ENCODE measurements at places on chromosomes 2 and 18. TPM values are rescaled to one million over a fixed set of nuclear protein-coding genes. Genes with fewer than 3 reads are reported as not detected.

The BCL2 gene
- total RNA-seq, result 3.4 TPM

The SLC16A14 gene
- total RNA-seq, result not detected

The IL36RN gene
- total RNA-seq, result not detected

The OTX1 gene
- not detected for total RNA-seq

The SCG2 gene
- total RNA-seq, result 26.6 TPM

The INHBB gene
- 2.4 TPM for total RNA-seq

The RASGRP3 gene
- total RNA-seq, result 4.2 TPM

The CNGA3 gene
- not detected for total RNA-seq

The SKOR2 gene
- not detected for total RNA-seq

The PDE11A gene
- not detected for total RNA-seq

The RIT2 gene
- not detected for total RNA-seq

The TNS1 gene
- total RNA-seq, result 82.9 TPM

The EFR3B gene
- total RNA-seq, result 0.24 TPM

The KIAA2012 gene
- not detected for total RNA-seq

The REG1B gene
- not detected for total RNA-seq

The PHLPP1 gene
- 4.9 TPM for total RNA-seq

The CHRND gene
- total RNA-seq, result not detected

The SLC39A6 gene
- total RNA-seq, result 49.5 TPM

The HYCC2 gene
- total RNA-seq, result 4.7 TPM

The ITGA6 gene
- 6.8 TPM for total RNA-seq

The ADI1 gene
- total RNA-seq, result 58.0 TPM

The ALPG gene
- total RNA-seq, result not detected

The ASAP2 gene
- total RNA-seq, result 20.6 TPM

The CAPN13 gene
- not detected for total RNA-seq

The G6PC2 gene
- total RNA-seq, result not detected

The EFHD1 gene
- total RNA-seq, result 0.37 TPM

The UGT1A5 gene
- total RNA-seq, result not detected
